ENCODE measurements at places on chromosomes 12 and 14.

- DNase-seq = no peak
Measured at GRCh38 chr14:57846596-57846995, 19.3 kb downstream of the SLC35F4 start.

GRCh38 chr12:125136702-125137101 lies 71.5 kb downstream of the AACS start:
- DNase-seq = no peak

- DNase-seq = no peak
Measured at GRCh38 chr14:61836184-61836583, 74.0 kb downstream of the SNAPC1 start.

DNA sequence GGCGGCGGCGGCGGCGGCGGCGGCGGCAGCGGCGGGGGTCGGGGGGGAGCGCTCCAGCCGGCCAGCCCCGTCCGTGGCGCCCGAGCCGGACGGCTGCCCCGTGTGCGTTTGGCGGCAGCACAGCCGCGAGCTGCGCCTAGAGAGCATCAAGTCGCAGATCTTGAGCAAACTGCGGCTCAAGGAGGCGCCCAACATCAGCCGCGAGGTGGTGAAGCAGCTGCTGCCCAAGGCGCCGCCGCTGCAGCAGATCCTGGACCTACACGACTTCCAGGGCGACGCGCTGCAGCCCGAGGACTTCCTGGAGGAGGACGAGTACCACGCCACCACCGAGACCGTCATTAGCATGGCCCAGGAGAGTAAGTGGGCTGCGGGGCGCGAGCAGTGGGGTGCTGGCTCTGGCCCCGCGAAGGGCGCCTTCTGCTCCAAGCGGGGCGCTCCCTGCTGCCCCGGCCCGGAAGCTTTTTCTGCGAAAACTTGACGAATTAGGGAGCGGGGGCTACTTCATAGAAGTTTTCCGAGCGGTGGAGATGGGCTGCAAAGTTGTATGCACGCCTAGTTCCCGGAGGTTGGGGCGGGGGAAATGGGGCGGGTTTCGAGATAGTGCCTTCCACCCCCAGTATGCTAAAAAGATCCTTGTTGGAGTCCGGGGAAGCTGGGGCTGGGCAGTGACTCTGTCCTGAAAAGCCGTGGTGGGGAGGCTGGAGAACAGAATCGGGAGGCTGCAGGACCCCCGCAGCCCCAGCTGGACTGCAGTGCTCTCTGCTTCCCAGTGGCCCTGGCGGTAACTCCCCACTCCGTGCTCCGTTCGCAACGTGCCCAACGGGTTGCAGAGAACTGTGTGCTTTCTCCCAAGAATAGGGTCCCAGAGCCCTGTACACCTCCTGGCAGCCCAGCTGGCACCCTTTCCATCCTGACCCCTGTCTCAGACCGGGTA lies 751 bp downstream of the GDF11 start:
- DNase-seq = no peak

- DNase-seq = no peak
Measured at GRCh38 chr14:51419685-51420084, 179.6 kb downstream of the TMX1 start.

- no peak for DNase-seq
Measured at GRCh38 chr12:48379794-48380193, 29.1 kb upstream of the ZNF641 start.

GRCh38 chr12:56334490-56334793 lies 642 bp upstream of the PAN2 start:
- DNase-seq = no peak

- no peak for DNase-seq
Measured at GRCh38 chr14:49754570-49755097, 13.3 kb upstream of the KLHDC2 start.

DNA sequence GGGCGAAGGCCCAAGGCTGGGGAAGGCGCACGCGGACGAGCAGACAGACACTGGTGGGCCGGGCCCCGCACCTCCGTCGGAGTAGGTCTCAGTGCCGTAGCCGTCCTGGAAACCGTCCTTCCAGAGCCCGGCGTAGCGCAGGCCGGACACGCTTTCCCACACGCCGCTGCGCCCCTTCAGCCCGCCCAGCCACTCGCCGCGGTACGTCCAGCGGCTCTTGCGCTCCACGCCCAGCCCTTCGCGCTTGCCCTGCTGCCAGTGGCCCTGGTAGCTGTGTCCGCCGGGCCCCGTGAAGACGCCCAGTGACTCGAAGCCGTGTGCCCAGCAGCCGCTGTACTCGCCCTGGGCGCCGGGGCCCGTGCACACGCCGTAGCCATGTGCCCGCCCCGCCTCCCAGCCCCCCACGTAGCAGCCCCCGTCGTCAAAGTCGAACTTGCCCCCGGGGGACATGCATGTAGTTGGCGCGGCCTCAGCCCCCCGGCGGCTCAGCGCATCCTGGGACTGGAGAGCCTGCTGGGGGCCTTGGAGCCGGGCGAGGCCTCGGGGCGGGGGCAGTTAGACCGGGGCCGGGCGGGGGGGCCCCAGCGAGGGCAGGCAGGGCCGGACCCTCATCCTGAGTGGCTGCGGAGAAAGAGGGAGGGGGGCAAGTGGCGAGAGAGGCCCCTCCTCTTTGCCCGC lies 1.4 kb downstream of the JPH4 start:
- no peak for DNase-seq

DNA sequence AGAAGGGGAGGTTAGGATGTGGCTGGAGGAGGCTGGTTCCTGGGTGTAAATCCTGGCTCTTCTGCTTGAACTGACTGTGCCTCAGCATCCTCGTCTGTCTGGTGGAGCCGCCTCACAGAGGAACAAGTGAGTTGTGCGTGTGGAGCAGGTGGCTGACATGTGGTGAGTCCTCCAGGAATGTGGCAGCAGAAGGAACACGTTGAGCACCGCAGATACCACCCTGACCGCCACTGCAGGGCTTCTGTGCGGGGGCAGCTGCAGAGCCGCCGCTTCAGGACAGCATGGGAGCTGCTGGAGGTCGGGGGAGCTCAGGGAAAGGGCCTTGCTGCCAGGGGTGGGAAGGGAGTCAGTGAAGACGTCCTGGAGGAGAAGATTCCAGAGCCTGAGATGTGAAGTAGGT lies 48.9 kb downstream of the TRAF3 start:
- no peak for DNase-seq

- DNase-seq = no peak
Measured at GRCh38 chr14:34075826-34076225, 125.0 kb upstream of the EGLN3 start.
